SK-MEL-5 (cell line): ENCODE measurements at places on chromosomes 12 and 14. TPM values are rescaled to one million over a fixed set of nuclear protein-coding genes. Genes with fewer than 3 reads are reported as not detected.

The PZP gene
- 0.59 TPM in 1 of 2 replicates, not detected in the other for total RNA-seq

The LGR5 gene
- total RNA-seq: not detected in 2 replicates

The GUCY2C gene
- 0.03 and 0.11 TPM in 2 replicates for total RNA-seq

The ANKS1B gene
- total RNA-seq: 15.1 TPM in 2 replicates

DNA sequence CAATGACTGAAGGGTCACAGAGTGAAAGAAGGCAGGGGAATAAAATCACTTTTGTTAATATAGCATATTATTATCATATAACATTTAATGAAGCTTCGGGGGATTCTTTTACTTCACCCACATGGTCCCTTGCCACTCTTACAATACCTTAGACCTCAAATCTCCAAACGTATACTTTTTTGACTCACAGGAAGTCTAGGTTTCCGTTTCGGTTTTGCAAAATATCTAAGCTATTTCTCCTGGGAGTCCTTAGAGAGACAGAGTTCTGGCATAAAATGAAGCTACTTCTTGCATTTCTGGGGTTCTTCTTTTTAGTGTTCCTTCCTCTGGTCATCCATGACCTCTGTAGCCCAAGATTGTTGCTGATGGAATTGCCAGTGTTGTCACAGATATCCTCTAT, 590.5 kb upstream of the ATP2B1 start:
- DNase-seq: no peak

- DNase-seq: no peak
Measured at GRCh38 chr14:59964251-59965007, 44.5 kb downstream of the LRRC9 start.

DNA sequence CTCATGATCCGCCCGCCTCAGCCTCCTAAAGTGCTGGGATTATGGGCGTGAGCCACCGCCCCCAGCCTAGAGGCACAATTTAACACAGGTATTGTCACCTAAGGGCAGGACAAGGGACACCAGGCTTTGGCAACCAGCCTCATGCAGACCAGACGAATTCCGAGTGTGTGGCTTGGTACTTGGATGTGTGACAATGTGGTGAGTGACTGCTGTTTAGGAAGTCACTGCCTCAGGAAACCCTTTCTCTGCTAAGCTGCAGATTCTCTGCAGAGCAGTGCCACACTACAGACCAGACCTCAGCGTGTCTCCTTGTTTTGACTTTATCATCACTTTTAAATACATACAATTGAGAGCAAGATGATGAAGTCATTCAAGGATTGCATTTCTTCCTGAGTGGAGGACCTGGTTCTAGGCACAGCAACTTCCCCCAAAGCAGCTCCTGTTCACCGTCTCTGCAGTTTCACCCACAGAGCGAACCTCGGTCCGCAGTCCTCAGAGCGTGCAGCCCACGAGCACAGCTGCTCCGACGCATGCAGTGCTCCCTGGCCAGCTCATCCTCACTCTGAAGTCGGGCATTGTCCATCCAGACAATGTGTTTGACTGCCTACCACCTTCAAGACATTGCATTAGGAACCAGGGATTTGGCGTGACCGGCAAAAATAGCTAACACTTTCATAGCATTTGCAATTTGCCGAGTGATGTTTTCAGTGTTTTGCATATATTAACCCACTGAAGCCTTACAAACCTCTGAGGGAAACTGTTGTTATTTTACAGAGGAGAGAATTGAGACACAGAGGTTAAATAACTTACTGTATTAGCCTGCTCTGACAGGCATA, 235.2 kb downstream of the CHST11 start:
- no peak for DNase-seq

DNA sequence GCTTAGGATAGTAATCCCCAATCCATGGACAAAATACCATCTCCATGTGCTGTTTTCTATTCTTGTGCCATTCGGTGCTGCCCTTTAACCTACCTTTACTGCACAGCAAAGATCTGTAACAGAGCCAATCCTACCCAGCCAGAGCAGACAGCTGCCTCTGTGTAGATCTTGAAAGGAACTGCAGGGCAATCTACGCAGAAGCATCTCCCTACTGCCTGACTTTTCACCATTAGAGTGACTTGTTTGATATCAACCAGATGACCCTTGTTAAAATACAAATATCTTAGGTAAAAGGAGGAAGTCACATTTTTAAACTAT, 33.9 kb upstream of the PPM1A start:
- no peak for DNase-seq

GRCh38 chr12:109446869-109447268, 30.2 kb downstream of the KCTD10 start:
- DNase-seq: no peak
